Fibroblast of mammary gland (primary cell): ENCODE measurements at places on chromosomes 16 and 17.

DNA sequence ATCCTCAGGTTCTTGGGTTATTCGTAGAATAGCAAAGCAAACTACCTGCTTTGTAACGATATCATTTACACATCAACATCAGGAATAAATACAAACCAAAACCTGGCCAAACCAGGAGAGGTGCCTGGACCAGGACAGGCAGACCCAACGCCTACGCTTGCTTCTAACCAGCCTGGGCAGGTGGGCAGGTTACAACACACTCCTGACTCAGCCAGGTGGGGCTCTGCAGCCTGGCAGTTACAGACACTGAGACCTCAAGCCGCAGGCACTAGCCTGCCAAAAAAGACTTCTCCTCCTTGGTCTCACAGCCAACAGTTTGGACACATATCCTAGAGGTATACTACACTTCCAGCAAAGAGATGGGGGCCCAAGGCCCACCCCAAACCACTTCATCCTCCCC lies 14.0 kb downstream of the ANKRD11 start:
- DNase-seq = no peak

GRCh38 chr16:21033704-21034103 lies 116.9 kb downstream of the DNAH3 start:
- DNase-seq = peak; percentile 4

GRCh38 chr17:19308398-19308797 lies 54.1 kb downstream of the B9D1 start:
- DNase-seq = no peak

GRCh38 chr17:35345926-35346771 lies 27.3 kb downstream of the SLFN11 start:
- peak; percentile 81 for DNase-seq

DNA sequence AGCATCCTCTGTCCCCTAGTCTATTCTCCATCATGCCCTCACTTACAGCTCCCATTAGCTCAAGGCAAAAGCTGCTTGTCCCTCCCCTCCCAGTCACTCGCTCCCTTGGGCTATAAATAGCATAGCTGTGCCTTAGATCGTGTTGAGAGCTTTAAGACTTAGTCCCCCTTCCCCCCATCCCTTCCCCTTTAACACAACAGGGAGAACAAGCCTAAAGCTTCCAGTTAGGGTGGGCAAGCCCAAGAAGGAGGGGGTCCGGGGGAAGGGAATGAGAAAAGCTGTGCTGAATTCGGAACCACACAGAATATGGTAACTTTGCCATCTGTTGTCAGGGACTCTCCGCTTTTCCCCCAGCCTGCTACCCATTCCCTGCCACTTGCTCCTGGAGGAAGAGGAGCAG lies 4.9 kb upstream of the HIGD1B start:
- no peak for DNase-seq

DNA sequence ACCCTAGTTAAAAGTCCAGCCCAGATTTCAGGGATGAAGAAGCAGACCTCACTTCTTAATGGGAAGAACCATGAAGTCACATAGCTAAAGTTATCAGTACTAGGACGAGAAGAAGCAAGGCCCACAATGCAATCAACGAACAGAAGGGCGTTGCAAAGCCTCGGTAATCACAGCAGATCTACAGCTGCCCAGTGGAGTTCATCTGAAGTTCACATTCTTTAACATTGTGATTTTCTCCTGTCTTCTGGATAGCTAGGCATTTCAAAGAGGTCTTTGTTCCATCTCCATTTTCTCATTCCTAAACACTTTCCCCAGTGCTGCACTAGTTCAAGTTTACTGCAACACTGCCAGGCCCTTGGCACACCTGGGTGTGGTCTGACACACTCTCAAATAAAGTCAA lies 226.7 kb upstream of the N4BP1 start:
- no peak for DNase-seq

DNA sequence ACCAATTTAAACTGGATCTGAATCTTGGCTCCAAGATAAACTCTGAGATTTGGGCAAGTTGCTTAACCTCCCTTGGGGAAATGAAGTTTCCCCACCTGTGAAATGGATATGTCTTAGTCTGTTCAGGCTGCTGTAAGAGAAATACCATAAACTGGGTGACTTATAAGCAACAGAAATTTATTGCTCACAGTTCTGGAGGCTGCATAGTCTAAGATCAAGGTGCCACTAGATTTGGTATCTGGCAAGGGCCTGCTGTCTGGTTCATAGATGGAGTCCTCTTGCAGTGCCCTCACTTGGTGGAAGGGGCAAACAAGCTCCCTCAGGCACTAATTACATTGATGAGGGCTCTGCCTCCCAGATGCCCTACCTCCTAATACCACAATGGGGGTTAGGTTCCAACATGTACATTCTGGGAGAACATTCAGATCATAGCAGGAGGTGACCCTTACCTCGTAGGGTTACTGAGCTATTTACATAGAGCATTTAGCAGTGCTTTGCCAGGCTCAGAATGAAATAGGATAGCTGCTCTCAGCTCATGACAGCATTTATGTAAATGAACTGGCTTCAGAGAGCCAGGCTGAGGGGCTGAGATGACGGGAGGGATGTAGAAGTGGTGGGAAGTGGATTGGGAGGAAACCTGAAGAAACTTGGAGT lies 83.9 kb downstream of the SPECC1 start:
- DNase-seq = no peak

- DNase-seq = no peak
These were observed 4.2 kb upstream of the C1QTNF8 start for GRCh38 chr16:1100084-1100800.

- DNase-seq = no peak
These were observed 314.3 kb downstream of the RBFOX1 start for GRCh38 chr16:7646821-7647500.

DNA sequence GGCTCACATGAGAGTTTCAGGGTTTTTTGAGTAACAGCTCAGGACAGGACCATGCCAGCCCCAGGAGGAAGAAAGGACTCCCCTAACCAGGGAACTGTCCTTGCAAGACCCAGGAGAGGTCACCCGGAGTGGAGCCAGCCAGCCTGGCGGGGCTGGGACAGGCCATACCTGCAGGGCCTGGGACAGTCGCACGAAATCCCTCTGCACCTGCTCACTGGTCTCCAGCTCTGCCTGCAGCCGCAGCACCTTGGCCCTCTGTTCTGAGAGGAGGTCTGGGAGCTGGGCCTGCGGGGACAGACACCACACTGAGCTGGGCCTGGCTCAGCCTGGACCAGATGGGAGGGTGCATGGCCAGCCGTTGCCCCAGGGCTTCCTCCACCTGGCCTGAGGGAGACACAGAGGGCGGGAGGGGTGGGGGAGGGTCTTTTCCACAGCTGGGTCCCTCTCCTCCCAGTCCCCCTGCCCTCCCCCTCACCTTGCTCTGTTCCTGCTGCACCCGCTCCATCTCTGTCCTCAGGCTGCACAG lies 19.7 kb downstream of the RABEP2 start:
- DNase-seq = no peak

GRCh38 chr17:1553354-1554266 lies 9.0 kb downstream of the PITPNA start:
- DNase-seq = no peak

GRCh38 chr16:89491238-89491869 lies 993 bp upstream of the ANKRD11 start:
- DNase-seq = no peak

GRCh38 chr16:85749771-85750145 lies 1.1 kb downstream of the C16orf74 start:
- DNase-seq = no peak
